ENCODE measurements at places on chromosomes 6 and 20.

DNA sequence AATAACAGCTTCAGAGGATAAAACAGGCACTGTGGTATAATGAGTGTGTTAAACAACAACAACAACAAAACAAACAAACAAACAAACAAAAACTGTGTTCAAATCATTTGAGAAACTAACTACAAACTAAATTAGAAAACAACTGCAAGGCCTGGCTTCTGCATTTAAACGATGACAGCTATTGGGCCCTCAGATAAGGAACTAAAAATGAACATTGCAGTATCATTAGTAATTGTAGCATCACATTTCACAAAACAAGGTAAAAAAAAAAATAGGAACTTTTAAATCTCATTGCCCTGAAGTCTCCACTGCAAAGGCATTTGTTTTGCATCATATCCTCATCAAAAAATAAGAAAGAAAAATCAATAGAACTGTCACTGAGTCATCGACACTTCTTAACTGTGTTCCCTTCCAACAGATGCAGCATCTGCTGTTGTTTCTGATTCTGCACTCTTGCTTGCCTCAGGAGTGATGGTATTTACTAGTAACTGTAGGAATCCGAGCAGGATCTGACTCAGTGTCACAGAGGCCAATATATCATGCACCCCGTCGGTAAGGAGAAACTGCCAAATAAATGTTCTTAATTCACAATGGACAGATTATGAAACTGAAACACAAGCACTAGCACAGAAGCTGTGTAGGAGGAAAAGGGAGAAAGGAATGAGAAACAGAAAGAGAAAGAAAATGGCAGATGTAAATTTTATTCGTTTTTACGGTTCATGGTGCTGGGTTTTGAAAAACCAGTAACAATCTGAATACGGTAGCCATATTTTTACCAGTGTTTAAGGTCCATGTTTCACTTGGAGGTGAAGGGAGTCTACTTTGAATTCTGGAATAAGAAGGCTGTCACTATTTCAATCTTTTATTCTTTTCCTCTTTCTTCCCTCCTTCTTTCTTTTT lies 365.7 kb upstream of the EPHA7 start:
- no peak for DNase-seq

GRCh38 chr6:113182370-113183141 lies 674.6 kb upstream of the MARCKS start:
- DNase-seq: no peak

- DNase-seq: no peak
Measured at GRCh38 chr6:64081453-64081852, 445.9 kb downstream of the PHF3 start.

DNA sequence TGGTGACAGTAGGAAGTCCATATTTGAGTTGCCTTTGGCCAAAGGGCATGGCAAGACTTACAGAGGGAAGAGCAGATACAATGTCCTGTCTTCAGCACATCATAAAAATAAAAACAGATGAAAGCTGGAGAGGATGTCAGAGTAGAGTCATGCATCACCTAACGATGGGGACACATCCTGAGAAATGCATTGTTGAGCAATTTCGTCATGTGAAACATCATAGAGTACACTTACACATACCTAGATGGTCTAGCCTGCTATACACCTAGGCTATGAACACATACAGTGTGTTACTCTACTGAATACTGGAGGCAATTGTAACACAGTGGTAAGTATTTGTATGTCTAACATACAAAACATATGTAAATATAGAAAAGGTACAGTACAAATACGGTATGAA lies 75.6 kb downstream of the VEGFA start:
- no peak for DNase-seq
